Activated naive CD4-positive, alpha-beta T cell treated with anti-CD3 and anti-CD28 coated beads for 36 hours (primary cell): ENCODE measurements at places on chromosomes 13 and 19.

- no peak for DNase-seq
These were observed 109.8 kb downstream of the POSTN start for GRCh38 chr13:37488726-37489125.

DNA sequence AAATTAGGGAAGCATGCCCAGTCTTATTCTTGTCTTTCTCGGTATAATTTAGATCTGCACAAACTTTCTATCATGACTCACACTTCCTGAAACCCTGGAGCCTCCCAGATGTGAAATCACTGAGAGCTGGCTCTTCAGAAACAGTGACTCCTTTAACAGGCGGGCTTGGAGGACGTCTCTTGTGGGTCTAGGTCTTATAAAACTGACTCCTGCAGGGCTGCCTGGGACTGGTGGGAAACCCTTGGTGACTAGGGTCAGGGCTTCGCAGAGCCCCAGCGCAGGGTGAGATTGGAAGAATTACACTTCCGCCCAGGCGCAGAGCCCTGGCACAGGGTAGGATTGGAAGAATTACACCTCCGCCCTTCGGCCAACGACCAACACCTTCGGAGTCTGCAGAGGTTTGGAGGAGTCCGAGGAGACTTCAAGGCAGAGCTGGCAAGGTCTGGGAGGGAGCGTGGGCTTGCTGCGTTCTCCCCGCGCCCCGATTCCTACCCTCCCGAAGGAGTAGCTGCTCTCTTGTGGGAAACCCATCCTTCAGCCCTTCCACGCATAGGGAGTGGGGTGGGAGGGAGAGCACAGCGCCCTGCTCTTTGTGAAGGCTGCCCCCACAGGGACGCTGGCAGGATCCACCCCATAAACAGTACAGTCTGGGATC, 43.4 kb upstream of the MAP3K10 start:
- peak; percentile 65 for DNase-seq

DNA sequence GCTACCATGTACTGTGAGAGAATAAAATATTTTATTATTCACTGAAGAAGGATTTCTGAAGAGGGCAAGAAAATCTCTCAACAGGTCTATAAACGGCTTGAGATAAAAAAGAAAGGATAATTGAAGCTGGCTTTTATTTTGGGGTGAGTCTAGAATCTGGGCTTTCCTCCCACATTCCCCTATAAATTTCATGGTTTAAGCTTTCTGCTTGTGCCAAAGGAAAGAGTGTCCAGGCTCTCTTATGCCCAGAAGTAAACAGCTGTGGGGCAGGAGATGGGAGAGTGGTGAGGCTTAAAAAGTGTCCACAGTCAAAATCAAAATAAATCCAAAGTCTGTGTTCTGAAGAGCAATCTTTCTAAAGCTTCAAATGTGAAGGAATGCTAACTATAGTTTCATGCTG, 942.2 kb upstream of the MIR17HG start:
- no peak for DNase-seq

- DNase-seq = no peak
These were observed 403.8 kb downstream of the SLITRK5 start for GRCh38 chr13:88074794-88075510.

GRCh38 chr19:10961073-10961860, 437 bp downstream of the SMARCA4 start:
- peak; percentile 28 for DNase-seq

GRCh38 chr13:44894001-44894770, 95.1 kb downstream of the NUFIP1 start:
- no peak for DNase-seq
